ENCODE measurements at places on chromosomes 3 and 15. TPM values are rescaled to one million over a fixed set of nuclear protein-coding genes. Genes with fewer than 3 reads are reported as not detected.
A peak's percentile ranks its signal among the peaks of the same experiment; 100 is the strongest.

- DNase-seq = no peak
Measured at GRCh38 chr3:188486126-188486525, 332.2 kb downstream of the LPP start.

Gene CACNA2D3
- total RNA-seq = not detected

Gene PXK
- total RNA-seq = 6.1 TPM

- DNase-seq = no peak
Measured at GRCh38 chr3:24628523-24629258, 134.0 kb upstream of the THRB start.

DNA sequence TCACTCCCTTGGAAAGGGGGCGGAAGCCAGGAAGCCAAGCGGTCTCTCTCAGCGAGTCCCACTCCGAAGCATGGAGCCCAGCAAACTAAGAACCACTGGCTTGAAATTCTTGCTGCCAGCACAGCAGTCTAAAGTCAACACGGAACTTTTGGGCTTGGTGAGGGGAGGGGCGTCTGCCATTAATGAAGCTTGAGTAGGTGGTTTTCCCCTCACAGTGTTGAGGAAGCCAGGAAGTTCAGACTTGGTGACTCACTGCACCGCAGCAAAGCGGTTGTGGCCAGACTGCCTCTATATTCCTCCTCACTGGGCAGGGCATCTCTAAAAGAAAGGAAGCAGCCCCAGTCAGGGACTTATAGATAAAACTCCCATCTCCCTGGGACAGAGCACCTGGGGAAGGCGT, 665.4 kb upstream of the CBLB start:
- no peak for DNase-seq

Gene SEMA5B
- 0.88 TPM for total RNA-seq

DNA sequence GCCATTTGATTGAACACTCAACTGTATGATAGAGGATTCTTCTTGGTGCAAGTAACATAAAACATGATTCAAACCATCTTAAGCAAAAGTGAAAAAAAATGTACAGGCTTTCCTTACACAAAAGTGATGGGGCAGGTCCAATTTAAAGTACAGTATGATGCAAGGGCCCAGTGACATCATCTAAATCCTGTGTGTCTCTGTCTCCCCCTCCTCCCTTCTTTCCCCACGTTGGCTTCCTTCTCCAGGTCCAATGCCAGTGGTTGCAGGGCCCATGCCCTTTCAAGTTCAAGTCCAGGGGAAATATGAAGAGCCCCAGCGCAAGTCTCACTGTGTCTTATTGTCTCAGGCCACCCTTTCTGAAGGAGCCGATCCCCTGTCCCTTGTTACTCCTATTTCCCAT, 332.3 kb downstream of the SHQ1 start:
- DNase-seq = no peak

Gene SKOR1
- 0.47 TPM for total RNA-seq

GRCh38 chr3:38521391-38521987, 25.3 kb downstream of the EXOG start:
- DNase-seq = peak; percentile 21

DNA sequence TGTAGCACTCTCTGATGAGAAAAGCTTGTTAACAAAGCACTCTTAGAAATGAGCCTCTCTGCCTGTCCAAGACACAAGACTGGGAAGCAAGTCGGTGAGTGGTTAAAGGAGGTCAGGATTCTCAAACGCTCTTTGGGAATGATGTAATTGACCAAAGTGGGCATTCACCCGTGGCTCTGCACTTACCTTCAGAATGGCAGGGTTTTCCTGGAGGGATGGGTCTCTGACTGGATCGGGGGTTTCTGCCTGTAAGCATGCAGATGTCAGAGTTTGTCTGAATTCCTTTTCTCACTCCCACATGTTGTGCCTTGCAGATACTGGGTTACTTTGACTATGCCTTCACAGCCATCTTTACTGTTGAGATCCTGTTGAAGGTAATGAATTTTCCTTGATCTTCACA, 106.3 kb downstream of the CHDH start:
- no peak for DNase-seq

Gene FANCD2
- total RNA-seq = 2.7 TPM

DNA sequence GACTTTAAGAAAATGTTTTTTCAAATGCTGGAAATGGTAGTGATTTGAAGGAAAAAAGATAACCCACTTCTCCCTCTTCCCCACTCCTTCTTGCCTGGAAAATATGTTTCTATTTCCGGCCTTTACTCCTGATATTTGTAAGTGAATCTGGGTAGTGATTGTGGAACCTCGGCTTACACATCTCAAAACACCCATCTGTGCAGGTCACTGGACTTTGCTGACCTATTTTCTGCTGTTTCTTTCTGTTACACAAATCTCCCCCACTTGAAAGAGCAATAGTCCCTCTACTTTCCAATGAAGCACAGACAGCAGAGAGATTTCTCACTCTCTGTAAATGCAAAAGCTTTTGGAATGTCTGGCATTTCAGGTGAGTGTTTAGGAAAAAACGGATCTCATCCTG, 76.9 kb upstream of the ICE2 start:
- no peak for DNase-seq

DNA sequence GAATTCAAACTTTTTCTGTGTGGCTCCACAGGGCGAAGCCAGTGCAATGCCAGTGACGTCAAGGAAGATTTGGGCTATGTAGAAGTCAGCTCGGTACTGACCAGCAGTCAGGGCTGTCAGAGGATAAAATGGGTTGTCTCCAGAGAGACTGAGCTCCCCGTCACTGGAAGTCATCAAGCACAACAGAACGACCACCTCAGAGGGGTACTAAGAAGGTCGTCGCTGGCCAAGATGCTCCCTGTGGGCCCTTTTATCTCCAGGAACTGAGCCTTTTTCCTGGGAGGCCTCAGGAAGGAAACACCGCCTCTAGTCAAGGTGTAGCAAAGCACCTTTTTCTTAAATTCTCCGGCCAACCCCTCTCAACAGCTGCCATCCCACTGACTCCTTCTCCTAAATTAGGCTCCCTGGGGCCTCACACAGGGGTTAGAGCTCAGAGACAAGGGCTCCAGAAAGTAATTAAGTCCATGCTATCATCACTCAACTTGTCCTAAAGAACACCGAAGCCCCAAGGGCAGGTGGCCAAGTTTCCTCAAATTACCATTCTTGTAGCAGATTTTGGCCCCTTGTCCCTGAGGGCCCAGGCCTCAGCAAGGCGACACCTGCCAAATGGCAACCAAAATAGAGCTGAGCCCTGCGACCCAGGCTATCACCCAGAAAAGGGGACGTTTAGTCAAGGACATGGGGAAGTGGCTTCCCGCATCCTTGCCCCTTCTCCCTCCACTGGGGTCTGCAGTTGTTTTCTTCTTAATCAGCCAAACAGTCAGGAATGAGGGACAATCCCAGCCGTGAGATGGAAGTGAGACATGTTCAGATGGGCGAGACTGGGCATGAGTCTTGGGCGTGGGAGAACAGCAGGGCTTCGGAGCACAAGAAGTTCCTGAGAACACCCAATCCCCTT, 48.0 kb downstream of the SSUH2 start:
- no peak for DNase-seq

Gene UROC1
- total RNA-seq = not detected

DNA sequence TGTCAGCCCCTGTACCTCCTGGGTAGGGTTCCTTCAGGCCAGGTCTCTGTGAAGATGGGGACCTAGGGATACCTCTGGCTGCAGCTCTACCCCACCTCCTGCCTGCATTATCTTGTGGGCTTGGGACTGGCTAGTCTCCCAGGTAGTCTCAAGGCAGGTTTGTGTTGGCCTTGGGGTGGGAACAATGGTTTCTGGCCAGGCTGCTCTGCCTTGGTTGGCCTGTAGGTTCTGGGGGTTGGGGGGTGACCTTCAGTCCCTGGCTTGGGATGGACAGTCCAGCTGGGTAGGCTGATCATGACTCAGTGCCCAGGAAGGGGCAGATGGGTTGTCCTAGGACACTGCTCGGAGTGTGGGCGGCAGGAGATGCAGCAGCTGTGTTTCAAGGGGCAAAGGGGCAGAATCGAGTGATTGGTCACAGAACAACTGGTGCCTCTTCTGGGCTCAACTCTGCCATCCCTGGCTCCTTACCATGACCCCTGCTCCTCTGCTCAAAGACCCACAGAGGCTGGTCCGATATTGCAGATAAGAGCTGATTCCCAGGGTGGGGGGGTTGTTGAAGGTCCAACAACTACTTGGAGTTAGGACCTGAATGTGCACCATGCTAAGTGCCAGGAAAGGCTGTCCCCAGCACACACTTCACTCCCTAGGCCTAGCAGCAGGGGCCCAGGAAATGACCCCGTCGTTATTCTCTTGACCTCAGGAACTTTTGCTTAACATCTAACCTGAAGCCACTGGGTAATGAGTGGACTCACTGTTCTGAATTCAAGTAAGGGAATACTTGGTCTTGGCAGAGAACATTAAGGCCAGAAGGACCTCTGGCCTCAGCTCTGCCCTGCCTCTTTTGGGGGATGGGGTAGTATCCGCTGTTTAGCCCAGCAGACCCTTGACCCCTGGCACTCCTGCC, 18.1 kb upstream of the BSN start:
- DNase-seq = no peak

DNA sequence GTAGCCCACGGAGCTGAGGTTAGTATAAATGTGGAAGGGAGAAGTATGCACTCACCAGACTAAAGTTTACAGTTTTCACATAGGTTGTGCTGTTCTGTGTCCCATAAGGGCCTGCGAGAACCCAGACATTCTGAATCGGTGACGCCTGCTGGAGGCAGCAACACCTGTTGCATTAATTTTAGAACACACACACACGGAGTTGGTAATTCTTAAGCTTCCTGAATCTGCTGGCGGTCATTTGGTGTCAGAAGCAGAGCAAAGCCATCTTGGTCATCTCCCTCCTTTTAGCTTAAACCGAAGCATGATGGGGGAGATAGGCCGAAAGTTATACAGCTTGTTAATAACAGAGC, 41.1 kb upstream of the AP3B2 start:
- no peak for DNase-seq

- no peak for DNase-seq
Measured at GRCh38 chr3:81237181-81237580, 524.3 kb downstream of the GBE1 start.

DNA sequence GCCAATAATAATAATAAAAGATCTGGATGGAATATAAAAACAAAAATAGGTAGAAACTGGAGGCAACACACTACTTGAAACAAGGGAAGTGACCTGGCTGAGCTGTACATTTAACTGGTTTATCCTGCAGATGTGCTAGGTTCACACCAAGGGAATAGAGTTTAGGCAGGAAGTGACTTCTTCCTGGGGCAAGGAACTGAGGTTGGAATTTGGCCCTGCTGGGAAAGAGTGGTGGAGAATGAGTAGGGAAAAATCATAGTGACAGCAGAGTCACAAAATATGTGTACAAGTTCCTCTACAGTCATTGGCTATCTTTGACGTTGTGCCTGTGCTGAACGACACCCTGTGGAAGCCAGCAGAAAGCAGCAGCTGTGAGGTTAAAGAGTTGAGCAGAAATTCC, 44.1 kb downstream of the ARHGAP11B start:
- DNase-seq = no peak

Gene ABHD10
- total RNA-seq = 13.8 TPM

DNA sequence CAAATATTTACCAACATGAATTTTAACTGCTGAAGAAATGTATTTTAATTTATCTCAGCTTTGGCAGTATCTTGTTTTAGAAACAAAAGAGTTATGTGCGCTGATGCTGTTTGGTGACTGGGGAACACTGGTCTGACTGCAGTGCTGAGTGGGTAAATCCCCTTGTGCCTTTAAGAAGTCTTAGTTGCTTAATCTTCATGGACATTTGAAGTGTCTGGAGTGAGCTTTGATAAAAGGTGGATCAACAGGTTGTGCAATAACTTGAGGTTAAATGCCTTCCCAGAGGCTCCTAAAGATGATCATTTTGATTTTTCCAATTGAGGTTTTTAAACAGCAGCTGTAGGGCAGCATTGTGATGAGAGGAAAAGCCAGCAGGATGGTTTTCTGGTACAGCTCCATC, 68.7 kb downstream of the TP63 start:
- DNase-seq = no peak

DNA sequence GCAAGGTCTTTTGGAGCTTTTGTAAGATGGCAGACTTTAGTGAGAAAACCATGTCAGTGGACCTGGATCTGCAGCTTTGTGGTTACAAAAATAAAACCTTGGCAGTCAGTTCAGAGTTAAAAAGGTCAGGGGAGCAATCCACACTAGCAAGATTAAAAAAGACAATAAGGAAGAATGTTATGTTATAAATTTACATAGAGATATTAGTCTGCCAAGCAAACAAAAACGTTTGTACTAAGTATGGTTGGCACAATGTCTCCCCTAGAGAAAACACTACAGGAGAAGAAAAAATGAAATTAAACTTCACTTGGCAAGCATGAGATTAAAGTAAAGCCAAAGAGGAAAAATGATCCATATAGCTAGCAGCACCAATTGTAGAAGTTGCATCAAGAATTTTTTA, 205.0 kb downstream of the LSAMP start:
- no peak for DNase-seq

Gene SGO1
- 0.19 TPM for total RNA-seq

- DNase-seq = no peak
Measured at GRCh38 chr15:98943601-98944151, 63.9 kb downstream of the PGPEP1L start.

Gene GOLGA8K
- 1.8 TPM for total RNA-seq

DNA sequence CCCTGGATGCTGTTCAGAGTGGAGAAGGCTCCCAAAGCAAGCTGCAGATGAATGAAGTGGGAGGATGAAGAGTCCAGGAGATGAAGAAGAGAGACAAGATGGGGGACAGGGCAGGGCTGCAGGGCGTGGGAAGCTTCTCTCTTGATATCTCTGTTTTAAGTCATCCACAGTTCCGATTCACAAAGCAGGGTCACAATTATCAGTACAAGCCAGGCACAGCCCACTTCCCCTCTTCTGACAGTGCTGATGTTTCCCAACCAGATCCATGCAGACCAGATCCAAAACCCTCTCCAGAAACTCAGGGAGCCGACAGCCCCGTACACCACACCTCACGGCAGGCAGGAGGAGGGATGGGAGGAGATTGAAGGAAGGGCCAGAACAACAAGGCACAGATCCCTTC, 31.1 kb downstream of the NTRK3 start:
- DNase-seq = no peak

GRCh38 chr3:172260381-172260780, 187.9 kb downstream of the GHSR start:
- no peak for DNase-seq

Gene A4GNT
- 1.1 TPM for total RNA-seq

Gene GRAMD2A
- not detected for total RNA-seq

DNA sequence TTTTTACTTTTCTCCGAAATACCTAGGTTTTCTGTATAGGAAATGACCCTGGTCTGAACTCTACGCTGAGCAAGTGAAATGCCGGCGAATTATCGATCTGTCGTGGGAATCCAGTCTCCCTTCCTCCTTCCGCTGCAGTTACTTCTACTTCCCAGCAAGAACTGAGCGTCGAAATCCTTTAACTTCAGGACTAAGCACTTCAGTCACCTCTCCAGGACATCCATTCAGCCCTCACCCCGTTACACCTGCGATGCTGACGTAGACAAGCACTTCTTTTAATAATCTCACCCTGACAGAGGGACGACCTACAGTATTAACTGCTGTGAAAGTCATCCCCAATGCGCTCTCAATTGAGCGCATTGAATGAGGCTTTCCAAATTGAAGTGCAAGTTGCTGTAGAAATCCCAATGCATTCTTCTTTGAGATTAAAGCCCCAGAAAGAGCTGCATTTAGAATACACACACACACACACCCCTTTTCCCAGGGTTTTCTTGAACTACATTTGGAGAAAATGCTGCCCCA, 1.3 kb downstream of the TOP2B start:
- peak; percentile 47 for DNase-seq

Gene ADGRG7
- not detected for total RNA-seq

Gene SOX14
- not detected for total RNA-seq
